ENCODE measurements at places on chromosomes 11 and 22.

DNA sequence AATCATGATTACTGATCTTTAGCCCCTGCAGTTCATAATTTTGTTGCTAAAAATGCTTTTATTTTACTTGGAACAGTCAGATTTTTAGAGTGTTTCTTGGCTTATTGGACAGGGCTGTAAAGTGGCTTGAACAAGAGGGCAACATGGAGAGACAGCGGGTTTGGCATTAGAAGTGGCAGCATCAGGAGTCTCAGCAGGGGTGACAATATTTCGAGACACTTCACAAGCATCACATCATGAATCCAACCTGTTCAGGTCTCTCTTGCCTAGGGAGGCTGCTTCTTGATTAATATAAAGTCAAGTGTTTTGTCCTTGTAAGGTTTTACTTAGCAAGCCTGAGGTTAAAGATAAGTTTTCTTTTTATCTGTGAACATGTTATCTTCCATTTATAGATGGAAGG lies 2249.5 kb downstream of the LRRC4C start:
- no peak for DNase-seq

- DNase-seq, result peak; percentile 9
Measured at GRCh38 chr22:44191036-44191454, 10.3 kb downstream of the PARVG start.

DNA sequence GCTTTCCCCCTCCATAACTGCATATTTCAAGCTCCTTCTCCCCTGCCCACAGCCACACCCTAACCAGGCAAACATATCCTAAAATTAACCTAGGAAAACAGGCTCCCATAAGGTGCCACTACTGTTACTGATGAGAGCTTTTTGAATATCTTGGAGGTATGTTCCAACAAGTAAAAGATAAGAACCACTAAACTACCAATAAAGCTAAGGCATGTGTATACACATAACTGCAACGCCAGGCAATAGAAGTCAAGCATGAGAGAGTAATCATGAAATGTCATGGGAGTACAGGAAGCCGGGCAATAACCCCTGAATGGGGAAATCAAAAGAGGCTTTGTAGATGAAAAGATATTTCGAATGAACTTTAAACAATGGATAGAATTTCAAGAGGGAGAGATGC lies 9.3 kb downstream of the MMP13 start:
- no peak for DNase-seq

DNA sequence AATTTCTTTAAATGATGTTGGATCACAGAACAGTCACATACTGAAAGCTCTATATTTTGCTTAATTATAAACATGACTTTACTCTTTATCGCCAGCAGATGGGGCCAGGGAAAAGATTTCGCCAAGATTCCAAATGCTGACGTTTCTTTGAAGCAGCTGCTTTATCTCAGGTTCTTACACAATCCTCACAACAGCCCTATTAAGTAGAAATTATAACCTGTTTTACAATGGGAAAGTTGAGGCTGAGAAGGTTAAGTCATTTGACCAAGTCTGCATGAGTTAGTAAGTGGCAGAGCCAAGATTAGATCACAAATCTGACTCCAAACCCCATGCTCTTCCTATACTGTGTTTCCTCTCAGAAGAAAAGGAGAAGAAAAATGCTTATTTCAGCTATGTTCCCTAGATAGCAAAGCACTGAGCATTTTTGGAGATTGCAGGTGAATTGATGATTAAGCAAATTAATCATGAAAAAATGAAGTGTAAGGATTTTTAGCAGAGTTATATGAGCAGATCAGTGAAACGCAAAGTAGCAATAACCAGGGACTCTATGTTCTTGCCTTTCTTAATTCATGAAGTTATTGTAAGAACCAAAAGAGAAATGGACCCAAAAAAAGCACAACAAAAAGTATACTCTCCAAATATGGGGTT lies 79.0 kb downstream of the AASDHPPT start:
- DNase-seq, result no peak

DNA sequence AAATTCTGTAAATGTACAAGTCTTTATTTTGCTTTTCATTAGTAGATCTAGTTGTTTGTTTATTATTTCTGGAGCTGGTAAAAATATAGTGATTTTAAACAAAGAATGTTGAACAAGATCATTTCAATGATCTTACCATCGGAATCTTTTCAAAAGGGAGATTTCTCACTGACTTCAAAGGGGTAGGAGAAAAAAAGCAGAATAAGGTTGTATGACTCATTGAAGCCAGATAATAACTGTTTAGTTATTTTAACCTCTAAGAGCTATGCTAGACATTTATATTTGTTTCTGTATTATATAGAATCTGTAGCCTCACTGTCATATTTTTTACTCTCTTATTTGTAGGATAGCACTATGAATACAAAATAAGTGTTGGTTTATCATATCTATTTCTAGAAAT lies 8.1 kb upstream of the PDE3B start:
- DNase-seq, result no peak

DNA sequence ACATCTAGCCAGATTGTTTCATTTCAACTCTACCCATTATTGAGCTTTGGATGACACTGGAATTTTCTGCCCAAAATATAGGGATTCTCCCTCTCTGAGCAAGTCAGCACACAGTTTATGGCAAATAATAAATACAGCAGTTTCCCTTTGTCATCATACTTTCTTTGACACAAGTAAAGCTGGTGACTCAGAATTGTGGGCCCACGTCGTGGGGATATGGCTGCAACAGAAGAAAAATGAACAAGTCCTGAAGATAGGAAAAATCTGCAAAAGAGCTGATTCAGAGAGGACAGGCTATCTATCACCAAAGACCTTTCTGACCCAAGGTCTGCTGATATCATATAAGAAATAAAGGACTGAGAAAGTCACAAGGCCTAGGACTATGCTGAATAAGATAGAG lies 236.3 kb upstream of the ZC3H12C start:
- DNase-seq, result no peak

- DNase-seq, result no peak
Measured at GRCh38 chr11:21411104-21411503, 741.7 kb downstream of the NELL1 start.

DNA sequence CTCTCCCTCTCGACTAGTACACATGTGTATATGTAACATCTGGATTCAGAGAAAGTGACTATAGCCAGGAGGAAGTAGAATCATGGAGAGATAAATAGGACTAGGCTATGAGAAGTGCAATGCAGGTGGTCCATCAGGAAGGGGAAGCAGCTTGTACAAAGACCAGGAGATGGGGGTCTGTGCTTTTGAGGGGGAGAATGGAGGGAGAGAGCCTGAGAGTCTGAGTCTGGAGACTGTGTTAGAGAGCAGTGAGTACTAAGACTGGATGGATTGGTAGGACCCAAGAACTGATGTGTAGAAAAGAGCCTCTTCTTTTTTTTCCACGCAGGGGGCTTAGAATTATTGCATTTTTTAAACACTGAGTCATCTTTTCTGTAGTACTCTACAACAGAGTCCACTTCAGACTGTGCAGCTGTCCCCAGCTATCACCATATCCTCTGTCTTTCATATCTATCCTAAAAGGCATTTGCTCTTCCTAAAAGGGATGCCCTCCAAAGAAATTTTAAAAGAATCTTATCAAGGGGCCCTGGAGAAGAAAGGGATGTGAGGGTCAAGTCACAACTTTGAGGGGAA lies 80.4 kb downstream of the BDNF start:
- DNase-seq, result no peak

- DNase-seq, result no peak
Measured at GRCh38 chr11:3723014-3723708, 52.0 kb upstream of the CHRNA10 start.

DNA sequence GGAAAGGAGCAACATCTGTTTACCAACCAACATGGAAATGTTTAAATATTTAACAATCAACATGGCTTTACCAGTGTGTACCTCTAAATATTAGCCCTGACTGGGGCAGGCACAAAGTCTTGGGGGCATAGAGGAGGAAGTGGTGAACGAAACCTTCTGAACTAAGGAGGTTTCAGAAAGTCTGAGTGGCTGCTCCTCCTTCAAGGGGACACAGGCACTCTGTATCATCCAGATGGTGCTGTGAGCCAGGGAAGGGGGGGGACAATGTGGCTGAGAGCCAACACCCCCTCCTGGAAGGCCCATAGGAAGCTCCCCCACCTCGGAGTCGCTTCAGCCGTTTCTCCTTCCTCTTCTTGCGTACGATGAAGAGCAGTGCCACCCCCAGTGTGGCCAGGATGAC lies 107.7 kb downstream of the CEP164 start:
- DNase-seq, result no peak

DNA sequence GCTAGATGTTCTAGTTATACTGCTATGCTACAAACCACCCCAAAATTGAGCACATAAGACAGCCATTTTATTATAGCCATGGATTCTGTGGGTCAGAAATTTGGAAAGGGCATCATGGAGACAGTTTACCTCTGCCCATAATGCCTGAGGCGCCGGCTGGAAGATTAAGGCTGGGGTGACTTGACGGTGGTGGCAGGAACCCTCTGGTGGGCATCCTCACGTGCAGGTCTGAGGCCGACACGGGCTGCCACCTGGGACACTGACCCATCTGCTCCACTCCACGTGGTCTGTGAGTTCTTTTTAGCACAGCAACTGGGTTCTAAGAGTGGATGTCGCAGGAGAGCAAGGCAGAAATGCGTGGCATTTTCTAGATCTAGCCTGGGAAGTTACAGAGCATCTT lies 40.0 kb upstream of the PRDM11 start:
- no peak for DNase-seq

DNA sequence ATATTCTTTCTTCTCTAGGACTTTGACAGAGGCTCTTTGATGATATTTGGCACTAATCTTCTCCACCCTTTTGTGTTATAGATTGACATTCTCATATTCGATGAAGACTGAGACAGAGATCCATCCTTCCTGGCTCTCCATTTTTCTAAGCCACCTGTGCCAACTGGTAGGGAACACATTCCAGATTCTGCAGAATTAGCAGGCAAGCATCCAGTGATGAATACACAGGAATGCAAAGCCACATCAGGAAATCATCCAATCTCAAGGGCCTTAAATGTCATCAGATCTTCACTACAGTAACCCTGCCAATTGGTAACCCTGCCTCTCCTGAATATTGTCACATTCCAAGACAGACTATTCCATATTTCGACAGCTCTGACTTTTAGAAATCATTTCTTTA lies 718.4 kb upstream of the API5 start:
- DNase-seq, result no peak

GRCh38 chr22:47784367-47784983 lies 1022.0 kb downstream of the TBC1D22A start:
- DNase-seq, result no peak

DNA sequence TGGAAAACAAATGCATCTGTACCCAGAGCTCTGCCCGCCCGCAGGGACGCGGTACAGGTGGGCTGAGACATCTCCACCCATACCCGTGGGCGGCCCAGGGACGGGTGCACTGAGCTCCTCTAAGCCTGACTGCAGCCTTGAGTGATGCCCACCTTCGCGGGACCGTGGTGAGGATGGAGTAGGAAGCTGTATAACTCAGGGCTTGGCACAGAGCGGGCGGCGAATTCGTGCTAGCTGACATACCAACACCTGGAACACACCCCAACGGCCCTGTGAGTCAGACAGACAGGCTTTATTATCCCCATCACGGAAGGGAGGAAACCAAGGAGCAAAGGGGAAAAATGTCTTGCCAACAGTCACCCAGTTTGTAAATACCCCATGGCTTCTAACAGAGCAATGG lies 61.9 kb downstream of the SMCO4 start:
- DNase-seq, result no peak

GRCh38 chr11:3055891-3056290 lies 1.3 kb downstream of the CARS1 start:
- peak; percentile 10 for DNase-seq

GRCh38 chr11:82978422-82979099 lies 77.0 kb downstream of the DDIAS start:
- DNase-seq, result no peak

GRCh38 chr11:57249384-57250319 lies 12.6 kb upstream of the APLNR start:
- no peak for DNase-seq

- no peak for DNase-seq
Measured at GRCh38 chr11:117713538-117713991, 83.5 kb downstream of the DSCAML1 start.

DNA sequence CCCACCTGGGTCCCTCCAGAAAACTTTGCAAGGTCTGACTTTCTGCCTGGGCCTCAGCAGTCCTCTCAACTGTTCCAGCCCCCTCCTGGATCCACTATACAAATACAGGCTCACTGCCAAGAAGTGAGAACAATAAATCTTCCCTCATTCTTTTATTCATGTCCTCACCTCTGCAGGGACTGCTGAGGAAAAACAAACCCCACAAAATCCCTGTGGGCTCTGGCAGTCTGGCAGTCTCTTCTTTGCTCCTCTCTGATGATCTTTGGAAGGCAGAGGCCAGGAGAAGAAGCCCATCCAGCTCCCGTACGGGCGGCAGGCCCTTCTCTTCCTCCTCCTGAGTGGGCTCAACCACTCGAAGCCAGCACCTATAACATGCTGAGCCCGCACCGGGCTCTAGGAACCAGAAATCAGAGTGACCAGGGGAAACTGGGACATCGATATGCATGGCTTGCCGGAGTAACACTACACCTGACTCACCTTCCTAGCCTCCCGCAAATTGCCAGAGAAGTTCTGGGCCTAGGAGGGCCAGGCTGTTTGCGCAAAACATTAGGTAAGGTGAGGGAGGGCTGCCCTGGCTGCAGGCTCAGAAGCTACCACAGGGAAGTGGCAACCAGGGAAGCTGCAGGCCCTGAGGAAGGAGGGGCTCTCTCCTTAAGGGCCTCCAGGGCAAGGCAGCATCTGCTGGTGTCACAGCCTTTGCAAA lies 24.2 kb downstream of the TMPRSS5 start:
- DNase-seq, result no peak

GRCh38 chr11:6225896-6226295 lies 8.5 kb downstream of the FHIP1B start:
- DNase-seq, result no peak

GRCh38 chr11:61682906-61683675 lies 2.9 kb downstream of the DAGLA start:
- DNase-seq, result no peak

GRCh38 chr22:40256516-40256915 lies 78.8 kb downstream of the TNRC6B start:
- DNase-seq, result no peak

Data from gastrocnemius medialis (tissue), 4 donors.